ENCODE measurements at places on chromosomes 1 and 21. TPM values are rescaled to one million over a fixed set of nuclear protein-coding genes. Genes with fewer than 3 reads are reported as not detected.

FCRL5 gene
- not detected for total RNA-seq

FCRL6 gene
- total RNA-seq: 0.33 TPM

KRTAP19-3 gene
- not detected for total RNA-seq

C1orf50 gene
- total RNA-seq: 7.8 TPM

- H3K27ac ChIP-seq: no peak overlapping the region
- H3K36me3 ChIP-seq: no peaks in the 10 kb centered on the region
- peaks cover 99% of the 10 kb centered on the region for H3K27me3 ChIP-seq
These were observed 4.3 kb upstream of the FOXD2 start for GRCh38 chr1:47433477-47434050.

- H3K4me3 ChIP-seq: peak overlapping the region; percentile 85
- H3K4me1 ChIP-seq: peaks cover 92% of the 10 kb centered on the region
- no peak for DNase-seq
- no peaks in the 10 kb centered on the region for H3K27me3 ChIP-seq
- no peaks in the 10 kb centered on the region for H3K36me3 ChIP-seq
- H3K27ac ChIP-seq: peak overlapping the region; percentile 7
These were observed 3.7 kb downstream of the BACH1 start for GRCh38 chr21:29302359-29302875.

DNA sequence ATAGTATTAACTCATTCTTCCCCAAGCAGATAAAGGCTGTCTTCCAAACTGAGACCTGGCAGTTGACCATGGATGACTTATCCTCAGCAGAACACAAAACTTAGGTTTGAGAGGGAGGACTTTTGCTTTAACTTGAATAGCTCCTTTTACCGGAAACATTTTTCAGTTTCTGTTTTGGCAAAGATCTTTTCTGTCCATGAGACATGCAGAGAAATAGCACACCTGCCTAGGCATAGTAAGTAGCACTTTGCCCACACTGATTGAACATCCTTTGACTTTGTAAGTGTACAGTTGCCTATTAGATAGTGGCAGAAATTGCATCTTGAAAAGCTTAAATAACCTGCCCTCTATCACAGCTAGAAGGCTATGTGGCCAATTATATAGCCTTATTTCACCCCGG lies 1962.5 kb downstream of the MRPL39 start:
- H3K4me3 ChIP-seq: no peak overlapping the region
- no peaks in the 10 kb centered on the region for H3K4me1 ChIP-seq
- DNase-seq: no peak
- H3K36me3 ChIP-seq: no peaks in the 10 kb centered on the region
- no peak overlapping the region for H3K27ac ChIP-seq

GRCh38 chr21:25462517-25462971 lies 144.7 kb downstream of the MRPL39 start:
- DNase-seq: no peak
- H3K27ac ChIP-seq: no peak overlapping the region
- H3K4me1 ChIP-seq: no peaks in the 10 kb centered on the region
- no peaks in the 10 kb centered on the region for H3K36me3 ChIP-seq
- no peak overlapping the region for H3K4me3 ChIP-seq
- no peaks in the 10 kb centered on the region for H3K27me3 ChIP-seq

DNA sequence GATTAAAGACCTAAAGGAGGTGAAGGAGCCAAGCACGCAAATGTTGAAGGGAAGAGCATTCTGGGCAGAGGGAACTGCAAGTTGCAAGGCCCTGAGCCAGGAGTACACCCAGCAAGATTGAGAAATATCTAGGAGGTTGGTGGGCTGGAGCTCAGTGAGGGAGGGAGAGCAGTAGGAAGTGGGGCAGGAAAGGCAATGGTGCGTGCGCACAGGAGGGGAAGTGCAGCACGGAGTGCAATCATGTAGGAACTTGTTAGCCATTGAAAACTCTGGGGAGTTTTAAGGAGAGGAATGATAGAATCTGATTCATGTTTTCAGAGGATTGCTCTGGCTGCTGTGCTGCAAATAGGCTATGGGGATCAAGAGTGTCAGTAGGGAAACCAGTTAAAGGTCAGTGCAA lies 13.2 kb upstream of the IGSF3 start:
- no peaks in the 10 kb centered on the region for H3K36me3 ChIP-seq
- DNase-seq: no peak
- H3K27ac ChIP-seq: no peak overlapping the region
- peaks cover 24% of the 10 kb centered on the region for H3K27me3 ChIP-seq
- H3K4me1 ChIP-seq: no peaks in the 10 kb centered on the region

GRCh38 chr1:228274452-228275178 lies 66.8 kb downstream of the OBSCN start:
- DNase-seq: no peak
- H3K36me3 ChIP-seq: peaks cover 79% of the 10 kb centered on the region
- H3K4me1 ChIP-seq: peaks cover 25% of the 10 kb centered on the region
- peak overlapping the region; percentile 78 for H3K27ac ChIP-seq
- peak overlapping the region; percentile 75 for H3K4me3 ChIP-seq

DNA sequence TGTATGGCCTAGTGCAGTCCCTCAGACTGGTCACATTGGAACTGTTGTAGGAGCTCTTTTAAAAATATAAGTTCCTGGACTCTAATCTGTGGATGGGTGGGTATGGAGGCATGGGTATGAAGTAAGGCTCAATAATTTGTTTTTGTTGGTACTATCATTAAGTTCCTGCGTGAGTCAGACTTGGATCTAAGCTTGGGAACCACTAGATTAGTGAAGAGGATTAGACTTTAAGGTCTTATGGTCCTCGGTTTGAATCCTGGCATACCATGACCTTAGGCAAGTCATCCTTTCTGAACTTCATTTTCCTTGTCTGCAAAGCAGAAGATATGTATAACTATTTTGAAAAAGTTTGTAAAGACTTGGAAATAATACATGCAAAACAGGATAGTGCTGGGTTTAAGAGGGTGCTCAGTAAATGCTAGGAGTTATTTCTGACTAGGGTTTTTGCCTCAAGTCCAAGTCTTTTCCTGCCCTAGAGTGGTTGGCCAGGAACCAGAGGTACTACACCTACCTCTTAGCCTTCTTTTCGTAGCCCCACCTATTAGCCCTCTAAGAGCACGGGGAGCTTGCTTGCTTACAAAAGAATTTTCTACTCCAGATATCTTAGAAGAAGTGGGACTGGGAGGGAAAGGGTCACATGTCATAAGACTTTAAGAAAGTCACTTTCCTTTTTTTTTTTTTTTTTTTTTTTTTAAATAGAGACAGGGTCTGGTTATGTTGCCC lies 38.6 kb upstream of the METTL18 start:
- peaks cover 4% of the 10 kb centered on the region for H3K4me1 ChIP-seq
- peaks cover 48% of the 10 kb centered on the region for H3K36me3 ChIP-seq
- H3K27me3 ChIP-seq: no peaks in the 10 kb centered on the region
- no peak overlapping the region for H3K4me3 ChIP-seq
- no peak overlapping the region for H3K27ac ChIP-seq

GRCh38 chr1:2569060-2569459 lies 12.9 kb downstream of the TNFRSF14 start:
- H3K27ac ChIP-seq: no peak overlapping the region
- peaks cover 4% of the 10 kb centered on the region for H3K4me1 ChIP-seq
- no peak overlapping the region for H3K4me3 ChIP-seq
- no peak for DNase-seq
- H3K36me3 ChIP-seq: no peaks in the 10 kb centered on the region

DNA sequence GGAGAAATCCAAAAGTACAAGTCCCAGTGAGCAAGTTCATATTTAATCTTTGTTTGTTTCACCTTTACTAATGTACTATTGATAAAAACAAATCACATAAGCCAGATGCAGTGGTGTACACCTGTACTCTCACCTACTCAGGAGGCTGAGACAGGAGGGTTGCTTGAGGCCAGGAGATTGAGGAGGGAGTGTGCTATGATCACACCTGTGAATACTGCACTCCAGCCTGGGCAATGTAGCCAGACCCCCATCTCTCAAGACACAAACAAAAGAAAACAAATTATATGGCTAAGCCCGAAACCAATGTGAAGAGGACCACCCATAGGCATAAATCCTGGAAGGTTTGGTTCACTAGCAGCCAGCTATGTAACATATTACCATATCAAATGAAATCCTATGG lies 9.6 kb upstream of the USP24 start:
- no peaks in the 10 kb centered on the region for H3K27me3 ChIP-seq
- no peak overlapping the region for H3K4me3 ChIP-seq
- peaks cover 2% of the 10 kb centered on the region for H3K4me1 ChIP-seq
- no peak for DNase-seq
- H3K36me3 ChIP-seq: no peaks in the 10 kb centered on the region

Data from left ventricle myocardium inferior (tissue), 1 donor.